ENCODE measurements at places on chromosomes 2 and 18.

DNA sequence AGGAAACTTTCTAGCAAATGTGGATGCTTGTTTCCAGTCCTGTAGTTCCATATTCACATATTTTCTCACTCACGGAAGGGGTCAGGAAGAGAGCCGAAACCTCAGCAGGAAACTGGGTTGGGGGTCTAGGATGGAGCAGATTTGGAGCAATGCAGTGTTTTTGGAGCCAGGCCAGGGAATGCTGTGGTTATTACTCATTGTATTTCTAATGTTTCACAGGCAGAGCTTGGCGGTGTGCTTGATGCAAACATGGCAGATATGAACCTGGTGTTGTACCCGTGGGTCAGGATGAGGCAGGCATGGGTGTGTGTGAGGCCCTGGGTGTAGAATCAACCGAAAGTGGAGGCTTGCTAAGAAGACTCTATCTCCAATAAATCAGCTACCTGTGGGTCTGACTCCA, 34.6 kb upstream of the ACKR3 start:
- DNase-seq, result no peak

DNA sequence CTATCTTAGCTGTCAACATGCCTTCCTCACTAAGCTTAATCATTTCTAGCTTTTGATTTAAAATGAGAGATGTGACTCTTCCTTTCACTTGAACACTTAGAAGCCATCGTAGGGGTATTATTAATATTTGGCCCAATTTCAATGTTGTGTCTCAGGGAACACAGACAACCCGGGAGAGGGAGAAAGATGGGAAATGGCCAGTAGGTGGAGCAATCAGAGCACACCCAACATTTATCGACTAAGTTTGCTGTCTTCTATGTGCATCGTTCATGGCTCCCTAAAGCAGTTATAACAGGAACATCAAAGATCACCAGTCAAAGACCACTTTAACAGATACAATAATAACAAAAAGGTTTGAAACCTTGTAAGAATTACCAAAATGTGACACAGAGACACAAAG, 110.2 kb downstream of the OLA1 start:
- DNase-seq, result no peak

DNA sequence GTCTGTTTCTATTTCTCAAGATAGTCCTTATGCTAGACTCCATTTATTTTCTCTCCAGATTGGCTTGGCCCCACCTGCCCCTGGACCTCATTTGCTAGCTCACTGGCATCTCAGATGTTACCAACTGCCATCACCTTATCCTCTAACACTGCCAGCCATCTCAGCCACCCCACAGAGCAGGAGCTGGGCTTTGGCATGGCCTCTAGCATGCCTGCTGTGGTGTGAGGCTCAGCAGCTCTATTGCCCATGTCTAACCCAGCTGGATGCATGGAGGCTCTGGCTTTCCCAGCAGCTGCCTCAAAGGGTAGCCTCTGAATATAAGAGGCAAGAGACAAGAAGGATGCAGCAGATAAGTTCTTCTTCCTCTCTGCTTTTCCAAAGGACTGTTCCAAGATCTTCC, 373.4 kb downstream of the TNS1 start:
- no peak for DNase-seq

- DNase-seq, result no peak
Observed at GRCh38 chr2:29991086-29991485, 69.7 kb upstream of the ALK start.

DNA sequence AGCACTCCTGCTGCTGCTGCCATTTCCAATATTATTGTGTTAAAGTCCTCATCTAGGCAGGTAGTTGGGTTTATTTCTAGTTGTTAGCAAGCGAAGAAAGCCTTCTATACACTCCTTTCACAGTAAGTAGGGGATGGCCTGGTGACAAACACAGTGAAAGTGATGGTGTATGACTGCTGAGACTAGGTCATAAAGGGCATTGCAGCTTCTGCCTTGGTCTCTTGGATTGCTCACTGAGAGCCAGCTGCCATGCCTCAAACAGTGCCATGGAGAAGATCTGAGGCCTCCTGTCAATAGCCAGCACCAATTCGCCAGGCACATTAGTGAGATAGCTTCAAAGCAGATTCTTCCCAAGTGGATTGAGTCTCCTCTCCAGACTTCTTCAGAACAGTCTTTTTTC, 27.6 kb upstream of the MSTN start:
- no peak for DNase-seq

- no peak for DNase-seq
Observed at GRCh38 chr2:238879043-238879442, 31.2 kb downstream of the TWIST2 start.

- DNase-seq, result no peak
Observed at GRCh38 chr2:156653675-156654074, 217.5 kb downstream of the GPD2 start.

GRCh38 chr2:101428422-101429176, 41.3 kb upstream of the CREG2 start:
- DNase-seq, result no peak

DNA sequence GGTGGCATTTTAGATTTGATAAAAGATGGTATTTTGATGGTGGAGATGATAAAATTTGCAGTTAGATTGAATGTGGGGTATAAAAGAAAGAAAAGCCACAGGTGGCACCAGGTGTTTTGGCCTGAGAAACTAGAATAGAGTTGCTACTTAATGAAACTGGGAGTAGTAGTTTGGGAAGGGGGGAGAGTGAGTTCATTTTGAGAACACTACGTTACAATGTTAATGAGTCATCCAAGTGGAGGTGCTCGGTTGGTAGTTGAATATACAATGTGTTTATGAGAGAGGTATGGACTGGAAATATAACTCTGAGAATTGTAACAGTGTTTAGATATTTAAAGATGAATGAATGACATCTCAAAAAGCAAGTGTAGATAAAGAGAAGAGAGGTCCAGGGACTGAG, 26.4 kb downstream of the EPG5 start:
- no peak for DNase-seq

DNA sequence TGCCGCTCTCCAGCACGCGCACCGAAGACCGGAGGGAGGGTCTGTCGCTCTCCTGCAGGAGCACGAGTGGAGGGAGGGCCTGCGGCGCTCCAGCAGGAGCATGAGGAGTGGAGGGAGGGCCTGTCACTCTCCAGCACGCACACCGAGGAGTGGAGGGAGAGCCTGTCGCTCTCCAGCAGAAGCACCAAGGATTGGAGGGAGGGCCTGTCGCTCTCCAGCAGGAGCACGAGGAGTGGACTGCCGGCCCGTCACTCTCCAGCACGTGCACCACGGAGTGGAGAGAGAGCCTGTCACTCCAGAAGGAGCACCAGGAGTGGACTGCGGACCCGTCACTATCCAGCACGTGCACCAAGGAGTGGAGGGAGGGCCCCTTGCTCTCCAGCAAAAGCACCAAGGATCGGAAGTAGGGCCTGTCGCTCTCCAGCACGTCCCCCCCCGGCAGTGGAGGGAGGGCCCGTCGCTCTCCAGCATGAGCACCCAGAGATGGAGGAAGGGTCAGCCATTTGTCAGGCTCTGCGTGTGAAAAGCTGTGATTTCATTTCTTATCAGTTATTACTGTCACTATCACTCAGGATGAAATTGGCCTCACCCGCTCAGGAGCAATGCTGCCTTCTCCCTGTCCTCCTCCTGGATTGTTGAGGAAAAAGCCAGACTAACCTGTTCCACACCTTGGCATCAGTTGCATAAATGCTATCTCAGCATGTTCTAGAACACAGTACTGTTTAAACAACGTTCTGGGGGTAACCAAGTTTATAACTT, 35.9 kb downstream of the ADI1 start:
- DNase-seq, result no peak

- no peak for DNase-seq
Observed at GRCh38 chr2:189621781-189622180, 39.5 kb upstream of the ASNSD1 start.

DNA sequence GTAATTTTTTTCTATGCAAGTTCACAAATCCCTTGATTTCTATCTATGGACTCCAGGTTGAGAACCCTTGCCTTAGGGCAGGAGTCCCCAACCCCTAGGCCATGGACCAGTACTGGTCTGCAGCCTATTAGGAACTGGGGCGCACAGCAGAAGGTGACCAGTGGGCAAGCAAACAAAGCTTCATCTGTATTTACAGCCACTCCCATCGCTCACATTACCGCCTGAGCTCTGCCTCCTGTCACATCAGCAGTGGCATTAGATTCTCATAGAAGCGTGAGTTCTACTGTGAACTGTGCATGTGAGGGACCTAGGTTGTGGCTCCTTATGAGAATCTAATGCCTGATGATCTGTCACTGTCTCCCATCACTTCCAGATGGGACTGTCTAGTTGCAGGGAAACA, 70.2 kb upstream of the SMAD2 start:
- DNase-seq, result no peak

- no peak for DNase-seq
Observed at GRCh38 chr2:121888189-121888557, 132.7 kb downstream of the TSN start.

DNA sequence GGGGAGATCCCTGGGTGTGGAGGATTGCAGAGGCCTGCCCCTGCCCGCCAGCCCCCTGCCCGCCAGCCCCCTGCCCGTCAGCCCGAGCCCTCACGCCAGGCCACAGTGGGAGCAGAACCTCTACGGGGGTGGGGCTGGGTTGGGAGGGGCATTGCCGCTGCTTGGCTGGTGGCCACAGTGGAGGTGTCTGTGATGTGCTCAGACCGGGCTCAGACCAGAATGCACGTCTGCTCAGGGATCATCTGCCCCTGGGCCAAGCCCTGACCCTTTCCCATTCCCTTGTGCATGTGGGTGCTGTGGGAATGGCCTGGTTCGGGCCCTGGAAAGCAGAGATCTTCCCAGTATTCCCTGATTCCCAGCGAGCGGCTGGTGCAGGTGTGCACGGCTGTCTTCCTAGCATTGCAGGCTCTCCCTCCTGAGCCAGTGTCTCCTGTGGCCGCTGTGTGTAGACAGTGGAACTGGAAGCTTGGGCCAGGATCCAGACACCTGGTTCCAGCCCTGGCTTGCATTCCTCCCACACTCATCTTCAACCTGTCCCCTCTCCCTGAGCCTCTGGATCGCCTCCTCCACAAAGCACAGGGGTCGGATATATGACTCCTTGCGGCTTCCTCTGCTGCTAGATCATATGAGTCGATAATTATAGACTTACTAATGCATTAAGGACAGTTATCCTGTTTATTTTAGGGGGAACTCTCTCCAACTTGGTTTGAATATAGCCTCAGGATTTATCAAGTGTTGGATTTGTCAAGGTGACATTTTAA, 161.6 kb downstream of the LDLRAD4 start:
- DNase-seq, result no peak

DNA sequence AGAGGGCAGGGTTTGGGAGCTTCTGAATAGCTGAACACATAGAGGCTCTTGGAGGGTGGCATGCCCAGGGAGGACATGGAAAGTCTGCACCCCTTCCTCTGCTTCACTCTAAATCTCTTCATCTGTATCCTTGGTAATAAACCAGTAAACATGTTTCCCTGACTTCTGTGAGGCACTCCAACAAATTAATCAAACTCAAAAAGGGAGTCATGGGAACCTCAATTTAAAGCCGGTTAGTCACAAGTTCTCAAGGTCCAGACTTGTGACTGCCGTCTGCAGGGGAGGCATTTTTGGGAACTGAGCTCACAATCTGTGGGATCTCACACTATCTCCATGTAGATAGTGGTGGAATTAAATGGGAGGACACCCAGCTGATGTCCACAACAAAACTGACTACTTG, 33.1 kb upstream of the STON1 start:
- DNase-seq, result no peak

DNA sequence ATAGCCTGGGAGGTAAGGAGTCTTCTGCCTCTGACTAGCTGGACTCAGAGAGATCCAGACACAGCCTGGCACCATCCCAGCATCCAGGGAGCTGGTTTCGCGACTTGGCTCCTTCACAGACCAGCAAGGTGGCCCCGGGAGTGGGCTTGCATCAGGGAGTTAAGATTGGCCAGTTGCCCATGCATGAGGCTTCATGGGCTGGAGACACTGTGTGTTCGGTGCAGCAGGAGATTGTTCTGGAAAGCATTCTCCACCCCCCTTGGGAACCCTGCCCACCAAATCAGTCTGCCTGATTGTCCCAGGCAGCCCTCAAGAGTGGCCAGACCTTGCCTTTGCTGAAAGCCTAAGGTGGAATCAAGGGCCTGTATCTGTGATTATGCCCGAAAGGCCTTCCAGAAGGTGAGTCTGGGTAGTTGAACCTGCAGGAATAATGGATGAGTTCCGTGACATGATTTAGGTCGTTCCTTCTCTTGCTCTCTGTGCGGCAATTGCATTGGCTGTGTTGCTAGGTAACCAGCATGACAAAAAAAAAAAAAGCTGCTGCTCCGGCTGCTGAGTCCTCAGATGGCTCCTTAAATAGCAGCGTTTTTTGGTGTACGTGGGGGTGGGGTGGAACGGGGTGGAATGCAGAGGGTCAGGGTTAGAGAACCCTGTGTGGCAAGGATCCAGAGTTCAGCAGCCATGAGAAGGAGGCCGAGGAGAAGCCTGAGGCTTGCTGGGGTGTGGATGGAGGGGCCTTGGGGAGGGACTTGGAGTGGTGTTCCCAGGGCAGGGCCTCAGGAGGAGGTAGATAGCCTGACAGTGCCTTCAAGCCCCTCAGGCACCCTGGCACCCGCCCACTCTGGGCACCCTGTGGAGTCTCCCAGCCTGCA, 93.0 kb upstream of the MCFD2 start:
- DNase-seq, result no peak

- no peak for DNase-seq
Observed at GRCh38 chr2:182767578-182767977, 51.5 kb downstream of the DNAJC10 start.

GRCh38 chr18:79329786-79330185, 65.9 kb upstream of the NFATC1 start:
- DNase-seq, result no peak

- no peak for DNase-seq
Observed at GRCh38 chr2:200373231-200373630, 66.7 kb downstream of the SPATS2L start.

DNA sequence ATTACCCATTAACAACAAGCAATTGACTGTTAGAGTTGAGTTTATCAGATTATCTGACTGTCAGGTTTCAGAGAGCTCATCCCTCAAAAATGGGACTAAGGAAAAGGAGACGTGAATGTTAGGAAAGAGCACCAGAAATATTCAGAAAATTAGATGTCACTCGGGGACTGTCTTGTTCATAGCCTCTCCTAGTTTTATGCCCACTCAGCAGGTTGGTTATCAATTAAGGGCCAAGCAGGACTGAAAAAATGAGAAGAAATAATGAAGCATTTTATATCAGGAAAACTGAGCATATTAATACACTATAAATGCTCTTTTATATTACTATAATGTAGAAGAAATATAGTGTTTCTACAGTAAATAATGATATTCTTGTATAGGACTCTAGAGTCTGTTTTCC, 188.1 kb upstream of the NRXN1 start:
- no peak for DNase-seq

- no peak for DNase-seq
Observed at GRCh38 chr2:204984518-204984917, 439.2 kb downstream of the PARD3B start.

GRCh38 chr18:34977838-34978532, 63.2 kb upstream of the MAPRE2 start:
- peak; percentile 7 for DNase-seq

DNA sequence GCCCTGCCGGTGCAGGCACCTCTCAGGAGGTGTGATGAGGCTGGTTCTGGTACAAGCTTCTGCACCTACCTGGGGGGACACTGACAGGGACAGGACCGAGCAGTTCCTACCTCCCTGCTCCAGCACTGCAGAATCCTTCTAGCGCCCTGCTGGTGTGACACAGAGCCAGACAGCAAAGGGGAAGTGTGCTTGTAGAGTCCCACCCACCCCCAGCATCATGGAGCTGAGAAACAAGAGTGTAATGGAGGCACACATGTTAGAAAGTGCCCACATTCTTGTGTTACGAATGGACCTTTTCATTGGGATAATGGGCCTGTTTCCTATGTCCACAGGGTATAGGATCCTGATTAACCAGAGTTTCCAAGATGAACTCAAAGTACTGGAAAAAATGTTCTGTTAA, 38.3 kb downstream of the OXER1 start:
- DNase-seq, result no peak

All from activated naive CD4-positive, alpha-beta T cell (primary cell).